ENCODE measurements at places on chromosomes 2 and 18. TPM values are rescaled to one million over a fixed set of nuclear protein-coding genes. Genes with fewer than 3 reads are reported as not detected.

The ABI2 gene
- total RNA-seq = 132 TPM

The CASP10 gene
- 2.9 TPM for total RNA-seq

The HIBCH gene
- total RNA-seq = 26.5 TPM

The FAM124B gene
- total RNA-seq = 4.4 TPM

The ITGA4 gene
- 2.7 TPM for total RNA-seq

The RPL31 gene
- 1,590 TPM for total RNA-seq

The SCG2 gene
- 0.07 TPM for total RNA-seq

DNA sequence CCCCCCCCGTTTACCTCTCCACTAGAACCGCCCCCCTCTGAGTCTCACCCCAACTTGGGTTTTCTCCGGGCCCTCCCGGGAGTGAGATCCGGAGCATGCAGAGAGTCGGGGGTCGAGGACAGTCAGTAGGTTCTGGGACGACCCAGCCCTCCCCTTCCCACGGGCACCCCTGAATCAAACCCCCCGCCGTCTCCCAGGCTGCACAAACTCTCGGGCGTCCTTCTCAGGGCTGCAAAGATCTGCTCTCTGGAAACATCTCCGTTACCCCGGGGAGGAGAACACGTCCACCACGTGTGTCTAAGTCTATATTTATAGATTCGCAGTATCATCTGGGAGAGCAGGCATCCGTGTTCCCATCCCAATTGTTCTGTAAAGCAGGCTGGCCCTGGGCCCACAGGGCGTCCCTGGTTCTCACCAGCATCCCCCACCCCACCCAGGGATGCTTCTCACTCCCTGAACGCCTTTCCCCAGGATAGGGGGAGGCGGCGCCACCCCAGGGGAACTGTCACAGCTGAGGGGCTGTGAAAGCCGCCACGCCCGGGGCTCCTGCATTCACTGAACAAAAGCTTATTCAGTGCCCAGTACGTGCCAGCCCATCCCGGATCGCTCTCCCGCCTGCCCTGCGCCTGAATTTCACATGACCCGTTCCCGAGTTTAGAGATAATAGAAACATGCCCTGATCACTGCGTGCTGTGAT lies 765 bp upstream of the DIPK1C start:
- peaks cover 3% of the 10 kb centered on the region for H3K4me1 ChIP-seq
- no peak overlapping the region for H3K27ac ChIP-seq
- H3K27me3 ChIP-seq = peaks cover 61% of the 10 kb centered on the region
- H3K36me3 ChIP-seq = no peaks in the 10 kb centered on the region
- H3K4me3 ChIP-seq = peak overlapping the region; percentile 83

GRCh38 chr18:5122272-5122671 lies 74.8 kb downstream of the AKAIN1 start:
- H3K4me3 ChIP-seq = no peak overlapping the region
- DNase-seq = no peak
- H3K36me3 ChIP-seq = peaks cover 27% of the 10 kb centered on the region

GRCh38 chr2:42547014-42547413 lies 21.4 kb upstream of the MTA3 start:
- no peaks in the 10 kb centered on the region for H3K27me3 ChIP-seq
- H3K36me3 ChIP-seq = no peaks in the 10 kb centered on the region
- H3K4me1 ChIP-seq = peaks cover 67% of the 10 kb centered on the region
- H3K4me3 ChIP-seq = no peak overlapping the region

GRCh38 chr2:168181825-168182224 lies 65.6 kb downstream of the STK39 start:
- no peak for DNase-seq
- H3K27me3 ChIP-seq = peaks cover 21% of the 10 kb centered on the region
- no peak overlapping the region for H3K27ac ChIP-seq
- H3K4me3 ChIP-seq = no peak overlapping the region
- peaks cover 91% of the 10 kb centered on the region for H3K4me1 ChIP-seq
- H3K36me3 ChIP-seq = no peaks in the 10 kb centered on the region

- H3K27me3 ChIP-seq = peaks cover 2% of the 10 kb centered on the region
- no peaks in the 10 kb centered on the region for H3K36me3 ChIP-seq
- H3K4me1 ChIP-seq = peaks cover 20% of the 10 kb centered on the region
- no peak overlapping the region for H3K4me3 ChIP-seq
- no peak for DNase-seq
Measured at GRCh38 chr18:37383036-37383785, 182.4 kb downstream of the CELF4 start.

- no peak overlapping the region for H3K27ac ChIP-seq
- no peak for DNase-seq
- peaks cover 4% of the 10 kb centered on the region for H3K4me1 ChIP-seq
- no peak overlapping the region for H3K4me3 ChIP-seq
- no peaks in the 10 kb centered on the region for H3K36me3 ChIP-seq
Measured at GRCh38 chr2:19378939-19379338, 20.5 kb upstream of the OSR1 start.

DNA sequence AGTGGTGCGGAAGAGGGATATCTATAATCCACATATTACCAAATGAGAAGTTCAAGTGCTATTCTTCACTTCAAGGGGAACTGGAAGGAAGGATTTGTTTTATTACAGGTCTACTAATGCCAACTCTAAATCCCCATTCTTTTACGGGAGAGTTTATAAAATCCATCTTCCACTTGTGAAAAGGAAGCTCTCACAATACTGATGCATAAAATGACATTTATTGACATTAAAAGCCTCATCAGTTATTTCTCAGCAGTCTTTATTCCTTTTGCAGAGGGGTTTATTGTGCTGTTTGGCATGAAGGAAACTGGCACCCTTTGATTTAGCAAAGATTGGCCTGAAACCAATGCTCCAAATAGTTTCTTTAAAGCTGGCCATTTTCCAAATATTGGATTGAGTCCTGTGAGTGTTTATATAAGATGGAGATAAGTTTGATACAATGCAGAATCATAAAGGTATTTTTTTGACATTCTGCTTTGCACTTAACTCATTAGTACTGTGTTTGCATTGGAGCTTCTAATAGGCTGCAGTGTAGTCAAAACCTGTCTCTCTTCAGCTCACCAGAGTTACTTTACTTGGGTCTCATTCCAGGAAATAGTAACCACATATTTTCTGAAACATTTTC lies 26.6 kb downstream of the LRP1B start:
- H3K36me3 ChIP-seq = no peaks in the 10 kb centered on the region
- DNase-seq = no peak
- H3K4me3 ChIP-seq = no peak overlapping the region
- no peaks in the 10 kb centered on the region for H3K27me3 ChIP-seq

DNA sequence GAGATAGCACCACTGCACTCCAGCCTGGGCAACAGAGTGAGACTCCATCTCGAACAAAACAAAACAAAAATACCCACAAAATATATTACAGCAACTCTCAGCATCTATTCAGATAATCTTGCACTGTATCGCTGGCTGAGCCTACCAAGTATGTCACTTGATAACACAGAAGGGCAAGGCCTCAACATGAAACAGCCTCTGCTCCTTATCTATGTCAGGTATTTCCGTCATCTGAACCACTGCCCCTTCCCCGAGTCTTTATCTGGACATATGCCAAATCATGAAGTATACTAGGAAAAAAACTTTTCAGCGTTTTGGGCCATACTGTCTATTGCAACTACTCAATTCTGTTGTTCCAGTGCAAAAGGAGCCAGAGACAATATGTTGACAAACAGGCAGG lies 17.7 kb downstream of the PDIA6 start:
- peaks cover 13% of the 10 kb centered on the region for H3K4me1 ChIP-seq
- DNase-seq = no peak
- H3K27ac ChIP-seq = no peak overlapping the region
- H3K4me3 ChIP-seq = no peak overlapping the region

GRCh38 chr18:79923896-79924585 lies 27.4 kb downstream of the SLC66A2 start:
- peaks cover 11% of the 10 kb centered on the region for H3K4me1 ChIP-seq
- no peak overlapping the region for H3K27ac ChIP-seq
- H3K36me3 ChIP-seq = peaks cover 4% of the 10 kb centered on the region

- H3K4me3 ChIP-seq = no peak overlapping the region
- peaks cover 26% of the 10 kb centered on the region for H3K27me3 ChIP-seq
- no peaks in the 10 kb centered on the region for H3K36me3 ChIP-seq
- no peak overlapping the region for H3K27ac ChIP-seq
- peaks cover 46% of the 10 kb centered on the region for H3K4me1 ChIP-seq
Measured at GRCh38 chr2:124163840-124164239, 138.8 kb downstream of the CNTNAP5 start.

DNA sequence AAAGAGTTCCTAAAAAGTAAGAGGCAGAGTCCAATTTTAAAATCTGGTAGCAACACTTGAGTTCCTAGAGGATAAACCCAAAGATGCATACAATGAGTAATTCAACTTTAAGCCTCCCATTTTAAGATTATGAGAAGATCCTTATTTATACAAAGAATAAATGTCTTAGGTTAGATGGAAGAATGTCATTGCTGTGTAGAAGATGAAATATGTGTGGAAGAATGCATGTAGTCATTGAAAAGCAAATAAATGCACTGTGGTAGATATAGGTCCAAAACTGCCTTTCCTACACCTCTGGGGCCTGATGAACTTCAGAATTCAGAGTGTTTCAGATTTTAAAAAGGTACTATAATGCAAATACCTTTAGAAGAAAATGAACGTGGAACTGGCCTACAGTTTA lies 58.7 kb upstream of the LRP1B start:
- no peaks in the 10 kb centered on the region for H3K36me3 ChIP-seq
- H3K4me3 ChIP-seq = no peak overlapping the region
- peaks cover 16% of the 10 kb centered on the region for H3K4me1 ChIP-seq
- no peak overlapping the region for H3K27ac ChIP-seq

GRCh38 chr2:196598846-196599245 lies 40.7 kb upstream of the CCDC150 start:
- no peak overlapping the region for H3K4me3 ChIP-seq
- H3K27me3 ChIP-seq = peaks cover 27% of the 10 kb centered on the region
- no peaks in the 10 kb centered on the region for H3K36me3 ChIP-seq
- DNase-seq = no peak
- H3K4me1 ChIP-seq = peaks cover 8% of the 10 kb centered on the region
- H3K27ac ChIP-seq = no peak overlapping the region

- H3K4me1 ChIP-seq = no peaks in the 10 kb centered on the region
- no peak overlapping the region for H3K4me3 ChIP-seq
- DNase-seq = no peak
- H3K36me3 ChIP-seq = no peaks in the 10 kb centered on the region
Measured at GRCh38 chr2:229226382-229226781, 44.7 kb downstream of the PID1 start.

- H3K36me3 ChIP-seq = peaks cover 7% of the 10 kb centered on the region
- H3K4me1 ChIP-seq = peaks cover 14% of the 10 kb centered on the region
- no peak overlapping the region for H3K27ac ChIP-seq
- no peak overlapping the region for H3K4me3 ChIP-seq
- no peaks in the 10 kb centered on the region for H3K27me3 ChIP-seq
- no peak for DNase-seq
Measured at GRCh38 chr2:168564641-168565040, 108.6 kb downstream of the CERS6 start.

DNA sequence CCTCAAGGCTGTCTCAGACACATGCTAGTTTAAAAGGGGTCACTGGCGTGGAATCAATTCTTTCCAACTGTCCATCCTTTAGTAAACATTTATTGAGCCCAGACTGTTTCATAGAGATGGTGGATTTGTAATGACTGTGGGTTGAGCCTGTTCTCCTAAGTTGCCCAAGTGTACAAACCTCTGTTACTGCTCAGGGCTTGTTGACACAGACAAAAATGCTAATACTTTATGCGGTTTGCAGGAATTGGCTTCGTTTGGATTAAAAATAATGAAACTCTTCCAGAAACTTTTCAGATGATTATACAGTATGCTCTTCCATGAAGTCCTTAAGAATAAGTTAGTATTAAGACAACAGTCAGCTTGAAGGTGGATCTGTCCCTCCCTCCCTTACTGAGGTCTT lies 83.6 kb upstream of the MGAT5 start:
- peaks cover 6% of the 10 kb centered on the region for H3K36me3 ChIP-seq
- H3K27me3 ChIP-seq = no peaks in the 10 kb centered on the region
- H3K4me3 ChIP-seq = no peak overlapping the region

GRCh38 chr2:1136067-1136466 lies 185.4 kb downstream of the SNTG2 start:
- H3K27ac ChIP-seq = no peak overlapping the region
- DNase-seq = no peak
- H3K27me3 ChIP-seq = no peaks in the 10 kb centered on the region
- H3K4me1 ChIP-seq = peaks cover 2% of the 10 kb centered on the region

- H3K36me3 ChIP-seq = no peaks in the 10 kb centered on the region
- no peak overlapping the region for H3K27ac ChIP-seq
- DNase-seq = no peak
- no peak overlapping the region for H3K4me3 ChIP-seq
- no peaks in the 10 kb centered on the region for H3K27me3 ChIP-seq
Measured at GRCh38 chr2:99504844-99505584, 15.2 kb upstream of the REV1 start.

DNA sequence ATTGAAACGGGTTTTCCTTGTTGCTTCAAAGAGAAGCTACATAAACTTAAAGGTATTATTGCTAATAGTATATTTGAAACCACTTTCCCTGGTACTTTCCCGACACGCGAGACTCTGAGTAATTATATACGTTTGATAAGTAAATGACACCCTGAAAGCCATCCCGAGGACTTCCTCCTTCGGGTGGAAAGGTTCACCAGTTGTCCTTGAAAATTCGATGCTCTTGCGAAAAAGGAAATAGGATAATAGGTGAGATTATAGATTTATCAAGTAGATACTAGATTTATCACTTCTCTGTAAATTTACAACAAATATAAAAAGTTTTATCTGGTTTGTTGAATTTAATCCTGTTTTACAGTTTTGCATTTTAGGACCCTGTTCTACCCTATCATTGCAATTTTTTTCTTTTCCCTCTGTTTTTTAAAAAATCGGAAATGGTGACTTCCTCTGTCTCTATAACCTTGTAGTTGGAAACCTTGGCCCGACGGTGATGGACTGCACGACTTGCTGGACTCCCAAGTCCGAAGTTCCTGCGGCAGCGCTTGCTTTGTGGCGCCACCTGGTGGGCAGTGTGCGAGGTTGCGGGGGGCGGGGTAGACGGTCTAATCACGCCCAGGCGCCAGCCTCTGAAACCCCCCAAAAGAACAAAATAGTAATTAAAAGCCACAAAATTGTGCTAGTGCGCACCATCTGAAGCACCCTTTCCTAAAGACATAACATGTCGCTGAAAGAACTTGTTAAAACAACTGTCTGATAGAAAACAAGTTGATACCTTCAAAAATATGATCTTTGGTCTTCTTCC lies 972 bp upstream of the DLX2 start:
- peaks cover 99% of the 10 kb centered on the region for H3K27me3 ChIP-seq
- peak overlapping the region; percentile 72 for H3K4me3 ChIP-seq
- H3K36me3 ChIP-seq = no peaks in the 10 kb centered on the region
- H3K27ac ChIP-seq = no peak overlapping the region
- DNase-seq = peak; percentile 93
- H3K4me1 ChIP-seq = peaks cover 45% of the 10 kb centered on the region

GRCh38 chr2:6538607-6539006 lies 327.1 kb downstream of the CMPK2 start:
- no peaks in the 10 kb centered on the region for H3K4me1 ChIP-seq
- no peaks in the 10 kb centered on the region for H3K27me3 ChIP-seq
- H3K4me3 ChIP-seq = no peak overlapping the region
- no peak for DNase-seq
- no peak overlapping the region for H3K27ac ChIP-seq

GRCh38 chr2:142286618-142287017 lies 155.8 kb upstream of the LRP1B start:
- H3K27ac ChIP-seq = no peak overlapping the region
- DNase-seq = peak; percentile 48
- no peaks in the 10 kb centered on the region for H3K36me3 ChIP-seq
- H3K4me1 ChIP-seq = peaks cover 13% of the 10 kb centered on the region
- H3K27me3 ChIP-seq = no peaks in the 10 kb centered on the region

- H3K36me3 ChIP-seq = peaks cover 14% of the 10 kb centered on the region
- H3K4me1 ChIP-seq = no peaks in the 10 kb centered on the region
Measured at GRCh38 chr18:72206814-72207213, 337.3 kb downstream of the CBLN2 start.

Measured in WTC11 (cell line).